IMR-90 (cell line): ENCODE measurements at places on chromosomes 4 and X. TPM values are rescaled to one million over a fixed set of nuclear protein-coding genes. Genes with fewer than 3 reads are reported as not detected.

DNA sequence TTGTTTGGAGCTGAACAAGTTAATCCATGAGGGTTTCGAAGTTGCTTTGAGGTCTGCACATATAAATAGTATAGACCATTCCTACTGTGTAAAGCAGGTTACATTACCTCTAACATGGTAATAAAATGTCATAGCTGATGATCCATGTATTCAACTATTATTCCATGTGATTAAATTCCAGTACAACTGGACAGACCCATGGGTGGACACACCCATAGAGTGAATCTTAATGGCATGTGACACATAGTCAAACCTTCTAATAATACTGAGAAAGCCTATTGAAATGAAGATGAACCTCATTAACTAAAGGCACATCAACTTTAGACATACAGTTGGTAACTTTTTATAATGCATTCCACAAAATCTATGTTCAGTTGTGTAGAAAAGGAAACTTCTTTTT is 28.5 kb downstream of the FHIP1A start:
- DNase-seq = no peak

The CABS1 gene
- total RNA-seq = not detected in 2 replicates

DNA sequence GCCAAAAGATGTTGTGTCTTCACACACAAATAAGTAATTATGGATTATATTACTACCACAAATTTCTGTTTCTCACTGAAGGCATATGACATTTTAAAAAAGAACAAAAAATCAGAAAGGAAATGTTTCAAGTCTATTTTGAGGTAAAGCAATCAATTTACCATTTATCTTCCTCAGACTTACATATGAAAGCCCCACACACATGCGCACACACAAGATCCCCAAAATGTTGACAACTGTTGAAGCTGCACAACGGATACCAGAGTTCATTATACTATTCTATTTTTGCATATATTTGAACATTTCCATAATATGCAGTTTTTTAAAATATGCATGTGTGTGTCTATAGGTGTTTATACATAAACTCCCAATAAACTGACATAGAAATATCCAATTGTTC is 2.7 kb downstream of the LRBA start:
- no peak for DNase-seq

GRCh38 chr4:9898596-9899305 is 117.3 kb downstream of the DRD5 start:
- DNase-seq = peak; percentile 16

DNA sequence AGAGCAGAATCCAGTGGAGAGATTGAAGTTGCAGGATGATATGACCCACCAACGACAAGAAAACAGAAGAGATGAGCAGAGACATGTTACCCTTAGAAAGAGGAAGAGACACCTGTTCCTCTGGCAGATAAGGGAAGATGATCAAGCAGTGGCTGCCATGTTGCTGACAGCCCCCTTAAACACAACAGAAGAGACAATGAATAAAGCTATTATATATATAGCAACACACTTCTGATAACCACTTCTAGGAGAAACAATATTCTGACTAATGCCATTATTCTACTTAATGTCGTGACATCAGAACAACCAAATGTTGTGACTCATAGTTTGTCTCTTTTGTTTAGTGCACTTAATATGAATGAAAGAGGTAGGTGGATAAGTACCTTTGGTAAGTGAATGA is 44.9 kb downstream of the SH3RF1 start:
- DNase-seq = peak; percentile 60

The SERTM2 gene
- under 0.01 TPM in 2 replicates for total RNA-seq

DNA sequence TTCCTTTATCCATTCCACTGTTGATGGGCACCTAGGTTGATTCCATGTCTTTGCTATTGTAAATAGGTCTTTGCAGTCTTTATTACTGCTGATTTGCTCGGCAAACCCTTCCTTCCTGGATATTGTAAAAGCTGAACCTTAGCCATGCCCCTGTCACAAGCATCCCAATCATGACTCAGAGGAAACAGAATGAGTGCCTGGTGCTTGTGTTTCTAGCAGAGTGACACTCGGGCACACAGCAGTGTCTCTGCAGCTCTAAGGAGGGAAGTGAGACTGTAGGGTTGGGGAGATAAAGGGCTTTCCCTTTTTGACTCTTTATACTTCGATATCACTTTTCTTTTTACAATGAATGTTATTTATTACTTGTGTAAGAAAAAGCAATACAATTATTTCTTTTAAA is 83.3 kb downstream of the AKAP4 start:
- no peak for DNase-seq

- no peak for DNase-seq
Observed at GRCh38 chr4:83219344-83220331, 65.0 kb downstream of the COQ2 start.

The HAND2 gene
- 0.36 and 0.56 TPM in 2 replicates for total RNA-seq

GRCh38 chr4:151276787-151277562 is at the start of gene PRSS48:
PRSS48 (plus strand) TSS chr4:151277161; CDS start chr4:151277173, 12 bp downstream.
- DNase-seq = peak; percentile 32

GRCh38 chrX:119760026-119760877 is 1.9 kb downstream of the SOWAHD start:
- DNase-seq = no peak

The MYL5 gene
- total RNA-seq = 5.0 and 9.1 TPM in 2 replicates

The F8A1 gene
- 0.54 and 1.1 TPM in 2 replicates for total RNA-seq

DNA sequence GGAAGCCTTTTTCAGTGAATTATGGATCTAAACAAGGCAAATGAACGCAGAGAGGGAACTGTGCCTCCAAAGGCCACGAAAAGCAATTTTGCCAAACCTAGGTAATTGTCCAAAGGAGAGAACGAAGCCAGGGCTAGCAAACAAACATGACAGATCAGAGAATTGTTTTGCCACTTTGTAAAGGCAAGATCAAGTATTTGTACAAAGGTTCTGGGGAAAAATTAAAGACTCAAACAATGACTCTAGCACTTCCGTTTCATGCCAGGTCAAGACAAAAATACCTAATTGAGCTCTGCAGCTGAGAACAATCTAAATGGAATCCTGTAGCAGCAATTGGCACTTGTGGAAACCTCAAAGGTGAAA is 8.5 kb downstream of the RBM47 start:
- no peak for DNase-seq

The TCEAL6 gene
- total RNA-seq = not detected in 2 replicates

GRCh38 chr4:38842994-38843393 is 13.6 kb downstream of the TLR6 start:
- no peak for DNase-seq

DNA sequence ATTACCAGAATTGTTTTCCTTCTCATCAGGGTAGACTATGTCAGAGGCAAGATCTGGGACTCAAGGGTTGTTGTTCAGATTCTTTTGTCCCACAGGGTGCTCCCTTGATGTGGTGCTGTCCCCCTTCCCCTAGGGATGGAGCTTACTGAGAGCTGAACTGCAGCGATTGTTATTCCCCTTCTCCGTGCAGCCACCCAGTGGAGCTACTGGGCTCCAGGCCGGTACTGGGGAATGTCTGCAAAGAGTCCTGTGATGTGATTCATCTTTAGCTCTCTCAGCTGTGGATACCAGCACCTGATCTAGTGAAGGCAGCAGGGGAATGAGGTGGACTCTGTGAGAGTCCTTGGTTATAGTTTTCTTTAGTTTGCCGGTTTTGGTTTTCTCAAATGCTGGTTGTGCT is 247.4 kb upstream of the HAND2 start:
- DNase-seq = no peak

GRCh38 chrX:10074241-10074941 is 82.4 kb upstream of the CLCN4 start:
- no peak for DNase-seq

DNA sequence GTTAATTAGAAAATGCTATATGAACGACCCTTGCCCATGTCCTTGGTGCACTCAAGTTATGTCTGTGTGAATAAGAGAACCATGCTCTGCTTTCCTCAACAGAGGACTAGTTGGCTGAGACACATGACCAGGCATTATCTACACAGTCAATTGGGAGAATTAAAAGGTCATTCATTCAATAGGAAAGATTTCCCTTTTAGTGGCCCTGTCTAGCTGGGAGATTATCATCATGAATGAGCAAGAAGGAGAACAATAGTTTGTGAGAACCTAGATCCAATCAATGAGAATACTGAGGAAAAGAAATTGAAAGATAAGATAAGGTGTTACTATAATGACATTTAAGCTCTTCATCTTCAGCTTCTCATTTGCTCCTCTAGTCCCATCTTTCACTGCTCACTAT is 1033.4 kb upstream of the LCORL start:
- DNase-seq = no peak

GRCh38 chrX:1870421-1870820 is 255.6 kb downstream of the ASMT start:
- no peak for DNase-seq

The FGD1 gene
- 2.0 and 2.5 TPM in 2 replicates for total RNA-seq

The RASL11B gene
- 0.18 and 0.28 TPM in 2 replicates for total RNA-seq

GRCh38 chr4:2660596-2661211 is 95.4 kb downstream of the TNIP2 start:
- peak; percentile 21 for DNase-seq

DNA sequence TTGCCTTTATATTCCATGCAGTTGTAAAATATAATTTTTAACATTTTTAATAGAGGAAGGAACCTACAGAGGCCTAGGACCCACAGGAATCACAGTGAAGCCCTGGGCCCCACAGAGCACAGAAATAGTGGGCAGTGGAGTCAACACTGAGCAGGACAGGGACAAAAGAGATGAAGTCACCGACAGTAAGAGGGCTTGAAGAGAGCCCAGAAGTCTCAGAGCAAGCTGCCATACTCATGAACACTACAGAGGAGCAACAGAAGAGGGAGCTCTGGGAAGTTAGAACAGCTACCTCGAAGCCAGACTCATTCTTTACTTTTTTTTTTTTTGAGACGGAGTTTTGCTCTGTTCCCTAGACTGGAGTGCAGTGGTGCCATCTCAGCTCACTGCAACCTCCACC is 149.3 kb upstream of the TENM3 start:
- DNase-seq = no peak

The AWAT2 gene
- total RNA-seq = under 0.01 TPM in 1 of 2 replicates, not detected in the other

GRCh38 chrX:129636175-129636681 is 18.5 kb downstream of the APLN start:
- no peak for DNase-seq

The ATP2B3 gene
- total RNA-seq = under 0.01 TPM in 1 of 2 replicates, not detected in the other

- peak; percentile 64 for DNase-seq
Observed at GRCh38 chr4:13544606-13545393, 492 bp upstream of the NKX3-2 start.

DNA sequence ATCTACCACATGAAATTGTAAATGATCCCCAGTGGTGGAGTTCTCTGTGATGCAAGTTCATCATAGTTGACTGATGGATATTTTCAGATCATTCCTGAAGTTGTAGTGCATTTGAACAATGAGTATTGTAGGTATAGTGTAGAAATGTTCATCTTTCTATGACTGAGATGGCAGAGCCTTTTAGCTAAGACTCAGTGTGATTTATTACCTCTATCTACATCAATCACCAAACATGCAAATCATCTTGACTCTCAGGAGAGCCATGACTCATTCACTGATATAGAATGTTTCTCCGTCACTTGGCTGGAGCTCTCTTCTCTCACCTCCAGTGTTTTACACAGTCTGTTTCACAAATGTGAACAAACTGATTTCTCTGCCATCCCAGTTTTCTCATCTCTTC is 392.6 kb downstream of the IL1RAPL1 start:
- DNase-seq = no peak

GRCh38 chrX:134484039-134484438 is 24.1 kb downstream of the HPRT1 start:
- DNase-seq = peak; percentile 67

GRCh38 chr4:17187003-17187402 is 288.6 kb upstream of the LDB2 start:
- no peak for DNase-seq

DNA sequence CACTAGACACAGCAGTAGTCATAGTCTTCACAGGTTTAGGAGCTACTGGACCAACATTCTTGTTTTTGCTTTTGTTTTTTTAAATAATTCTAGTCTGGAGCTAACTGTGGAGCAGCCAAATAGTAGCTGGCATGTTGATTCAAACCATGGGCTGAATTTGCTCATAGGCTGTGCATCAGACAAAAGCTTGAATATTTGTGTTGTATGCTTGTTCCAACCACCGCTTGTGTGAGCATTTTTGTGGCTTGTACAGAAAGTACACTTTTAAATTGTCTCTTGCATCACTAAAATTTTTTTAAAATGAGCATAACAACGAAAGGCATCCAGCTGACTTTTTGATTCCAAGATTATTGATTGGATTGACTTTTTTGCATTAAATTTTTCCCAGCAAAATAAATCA is 39.6 kb downstream of the CCNI start:
- DNase-seq = peak; percentile 94

The REELD1 gene
- not detected in 2 replicates for total RNA-seq

DNA sequence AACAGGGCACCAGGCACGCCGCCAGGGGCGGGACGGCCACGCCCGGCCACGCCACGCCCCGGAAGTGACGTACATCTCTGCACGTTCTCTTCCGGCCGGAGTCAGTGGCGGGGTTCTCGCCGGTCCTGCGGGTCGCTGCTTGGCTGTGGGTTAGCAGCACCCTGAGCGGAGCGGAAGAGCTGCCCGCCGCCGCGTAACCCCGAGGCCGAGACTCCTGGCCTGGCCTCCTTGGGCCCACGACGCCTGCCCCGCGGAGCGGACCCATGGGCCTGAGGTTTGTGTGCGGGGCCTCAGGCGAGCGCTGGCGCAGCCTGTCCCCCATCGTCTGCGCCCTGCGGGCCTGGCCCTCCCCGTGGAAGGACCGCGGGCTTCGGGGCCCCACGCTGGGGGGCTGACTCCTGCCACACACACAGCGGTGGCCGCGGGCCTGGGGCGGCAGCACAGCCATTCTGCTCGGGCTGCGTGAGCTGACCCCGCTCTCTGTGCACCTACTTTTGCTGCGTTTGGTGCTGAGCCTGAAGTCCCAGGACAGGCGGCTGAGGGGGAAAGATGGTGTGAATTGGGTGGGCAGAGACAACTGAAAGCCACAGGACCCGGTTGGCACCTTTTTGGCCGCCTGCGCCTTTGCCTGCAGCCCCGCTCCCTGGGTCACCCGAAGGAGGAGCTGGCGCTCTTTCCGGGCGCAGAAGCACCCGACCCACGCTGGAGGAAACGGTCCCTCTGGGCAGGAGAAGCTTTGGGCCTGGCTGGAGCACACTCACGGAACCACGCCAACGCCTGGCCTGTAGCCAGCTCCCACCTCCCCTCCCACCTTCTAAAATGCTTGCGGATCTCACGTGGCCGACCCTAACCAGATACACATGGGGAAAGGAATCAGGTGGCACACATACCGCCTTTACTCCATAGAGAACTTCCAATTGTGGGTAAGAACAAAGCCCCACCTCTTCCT is 28.1 kb downstream of the NOP14 start:
- DNase-seq = peak; percentile 85

DNA sequence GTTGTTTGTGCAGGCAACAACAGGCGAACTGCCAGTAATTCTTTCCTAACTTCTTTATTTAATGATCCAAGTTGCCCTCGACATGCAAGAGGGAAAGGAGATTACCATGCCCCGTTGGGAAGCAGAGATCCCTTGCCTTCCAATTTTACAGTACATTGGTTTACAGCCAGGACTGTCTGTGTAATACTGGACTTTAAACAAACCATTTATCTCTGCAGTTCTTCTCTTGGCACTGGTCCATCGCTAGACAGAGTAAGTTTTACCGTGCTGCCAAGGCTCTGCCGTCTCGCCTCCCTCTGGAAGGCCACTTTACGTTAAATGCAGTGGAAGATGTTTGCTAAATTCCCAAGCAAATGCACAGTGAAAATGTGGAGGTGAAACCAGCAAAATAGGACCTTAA is 660.3 kb upstream of the PRKX start:
- DNase-seq = no peak
